ENCODE measurements at places on chromosomes 11 and 22.

- no peak for DNase-seq
Observed at GRCh38 chr11:35230388-35230787, 91.4 kb downstream of the CD44 start.

GRCh38 chr11:6771926-6772893 lies at the start of gene OR2AG2:
TSS of gene OR2AG2 (minus strand) at chr11:6771976. CDS start at chr11:6768957, 3,019 bp downstream.
- no peak for DNase-seq

- no peak for DNase-seq
Observed at GRCh38 chr11:12503039-12503484, 125.7 kb downstream of the PARVA start.

- no peak for DNase-seq
Observed at GRCh38 chr22:29795663-29796062, 28.5 kb downstream of the UQCR10 start.

GRCh38 chr11:123211981-123212380 lies 16.9 kb upstream of the CLMP start:
- DNase-seq, result no peak

- DNase-seq, result no peak
Observed at GRCh38 chr11:45945397-45945999, 23.0 kb downstream of the LARGE2 start.

Measured in AG04449 (cell line).